ENCODE measurements at places on chromosomes 11 and 22.

DNA sequence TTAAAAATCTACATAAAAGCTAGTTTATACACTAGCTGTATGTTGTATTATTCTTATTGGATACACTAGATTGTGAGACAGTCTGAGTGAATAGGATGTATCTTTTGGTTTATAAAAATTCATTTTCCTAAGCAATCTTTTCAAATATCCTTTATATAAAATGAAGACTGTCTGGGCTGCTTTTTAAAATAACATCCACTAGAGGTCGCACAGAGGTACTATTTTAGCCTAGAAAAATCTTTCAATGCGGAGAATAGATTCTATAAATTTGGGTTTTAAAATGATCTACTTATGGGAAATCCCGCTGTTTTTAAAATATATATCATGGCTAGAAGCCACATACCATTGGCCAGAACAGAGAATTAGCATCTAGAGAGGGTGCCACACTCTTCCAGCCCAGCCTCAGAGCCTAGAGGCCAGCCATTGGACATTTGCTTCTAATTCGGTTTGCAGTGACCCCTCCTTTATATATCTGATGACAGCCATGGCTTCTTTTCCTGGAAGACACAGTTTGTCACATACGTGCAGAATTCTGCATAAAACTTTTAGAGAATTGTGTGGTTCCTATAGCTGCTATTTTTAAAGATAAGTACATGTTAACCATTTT is 7.3 kb downstream of the C11orf97 start:
- peaks cover 4% of the 10 kb centered on the region for H3K27me3 ChIP-seq
- no peaks in the 10 kb centered on the region for H3K36me3 ChIP-seq
- no peaks in the 10 kb centered on the region for H3K4me1 ChIP-seq
- no peak overlapping the region for H3K4me3 ChIP-seq
- H3K27ac ChIP-seq = no peak overlapping the region

DNA sequence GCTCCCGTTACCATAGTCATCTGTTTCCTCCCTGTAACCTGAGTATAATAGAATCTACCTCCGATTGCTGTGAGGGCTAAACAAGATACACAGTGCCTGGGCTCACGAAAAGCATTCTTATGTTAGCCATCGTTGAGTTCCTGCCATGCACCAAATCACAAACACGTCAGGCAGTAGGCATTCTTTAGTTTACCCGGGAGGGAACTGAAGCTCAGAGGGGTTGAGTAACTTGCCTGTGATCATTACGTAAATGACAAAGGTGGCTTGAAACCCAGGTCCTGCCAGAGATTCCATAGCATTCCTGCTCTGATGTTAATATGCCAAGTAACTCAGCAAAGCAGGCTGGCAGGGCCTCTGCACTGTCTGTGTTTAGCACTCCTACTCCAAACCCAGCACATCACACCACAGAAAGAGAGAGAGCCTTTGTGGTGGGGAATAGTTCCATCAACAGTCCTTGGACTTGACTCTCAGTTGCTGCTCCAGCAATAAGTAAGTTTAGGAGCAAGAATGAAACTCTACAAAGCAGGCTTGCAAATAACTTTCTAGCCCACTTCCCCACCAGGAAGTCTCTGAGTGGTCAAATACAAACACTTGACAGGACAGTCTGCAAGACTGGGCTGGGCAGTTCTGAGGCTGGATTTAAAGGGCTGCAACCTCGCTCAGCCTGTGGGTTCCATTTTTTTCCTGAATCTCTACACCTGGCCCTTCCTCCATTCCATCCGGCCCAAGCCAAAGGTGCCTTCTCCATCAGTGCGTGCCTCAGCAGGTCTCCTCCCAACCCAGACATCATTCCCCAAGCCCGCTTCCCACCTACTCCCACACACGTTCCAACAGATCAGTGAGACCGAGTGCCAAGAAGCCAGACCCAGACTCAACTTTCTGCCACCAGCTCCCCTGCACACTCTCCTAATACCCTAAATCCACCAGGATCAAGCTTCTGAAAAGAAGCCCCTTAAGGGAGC is 1.1 kb downstream of the SCN2B start:
- H3K36me3 ChIP-seq = no peaks in the 10 kb centered on the region
- no peak for DNase-seq

- H3K4me3 ChIP-seq = no peak overlapping the region
- no peaks in the 10 kb centered on the region for H3K4me1 ChIP-seq
- H3K27ac ChIP-seq = no peak overlapping the region
- DNase-seq = no peak
- H3K27me3 ChIP-seq = no peaks in the 10 kb centered on the region
Observed at GRCh38 chr22:41274856-41275255, 11.1 kb downstream of the RANGAP1 start.

DNA sequence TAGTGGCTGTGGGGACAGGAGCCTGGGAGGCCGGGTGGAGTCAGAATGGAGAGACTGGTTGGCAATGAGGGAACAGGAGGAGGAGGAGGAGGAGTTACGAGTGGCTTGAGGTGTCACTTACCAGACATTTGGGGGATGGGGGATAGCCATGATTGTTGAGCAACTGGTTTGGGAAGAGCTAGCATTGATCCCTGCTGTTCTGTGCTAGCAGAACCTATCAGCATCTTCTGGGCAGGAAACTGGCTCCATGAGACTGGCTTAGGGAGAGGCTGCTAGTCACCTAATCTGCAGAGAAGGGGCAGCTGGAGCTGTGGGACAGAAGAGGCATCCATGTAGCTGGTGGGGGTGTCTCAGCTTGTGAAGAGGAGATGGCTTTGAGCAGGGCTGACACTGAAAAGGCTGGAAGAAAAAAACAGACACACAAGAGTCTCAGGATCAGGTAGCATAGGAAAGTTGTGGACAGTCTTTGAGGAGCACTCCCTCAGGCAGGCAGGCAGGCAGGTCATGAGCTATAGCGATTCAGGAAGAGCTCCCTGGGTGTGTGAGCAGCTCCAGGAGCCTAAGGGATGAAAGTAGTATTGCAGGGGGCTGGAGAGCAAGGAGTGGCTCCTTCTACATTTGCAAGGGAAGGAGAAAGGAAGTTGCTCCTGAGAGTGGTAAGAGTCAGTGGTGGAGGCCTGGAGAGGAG is 22.3 kb downstream of the PIK3IP1 start:
- H3K4me1 ChIP-seq = no peaks in the 10 kb centered on the region
- no peaks in the 10 kb centered on the region for H3K27me3 ChIP-seq
- no peak overlapping the region for H3K4me3 ChIP-seq
- H3K27ac ChIP-seq = no peak overlapping the region
- DNase-seq = no peak

DNA sequence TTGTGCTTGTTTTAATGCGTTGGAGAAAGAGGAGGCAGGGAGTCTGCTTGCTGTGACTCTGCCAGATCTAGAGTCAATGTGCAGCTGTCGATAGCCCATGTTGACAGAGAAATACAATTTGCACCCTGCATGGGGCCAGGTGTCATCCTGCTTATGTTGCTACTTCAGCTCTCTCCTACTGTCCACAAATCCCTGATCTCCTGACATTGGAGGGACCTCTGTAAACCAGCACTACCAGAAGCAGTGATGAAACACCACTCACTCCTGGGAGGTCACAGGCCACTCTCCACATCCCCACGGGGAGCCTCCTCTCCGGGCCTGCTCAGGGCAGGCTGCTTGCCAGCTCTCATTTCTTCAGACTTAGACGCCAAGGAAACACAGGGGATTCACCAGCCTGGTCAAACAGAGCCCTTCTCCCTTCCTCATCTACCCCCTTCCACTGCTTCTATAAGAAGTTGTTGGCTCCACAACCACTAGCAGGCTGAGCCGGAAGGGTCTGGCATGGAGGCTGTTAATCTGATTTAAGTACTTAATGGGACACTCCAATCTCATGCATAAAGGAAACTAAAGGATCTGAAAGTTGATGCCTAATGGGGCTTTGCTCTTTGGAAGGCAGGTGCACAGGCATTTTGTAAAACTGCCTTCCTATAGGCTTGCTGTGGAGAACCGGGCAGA is 29.9 kb upstream of the CSNK2A3 start:
- no peaks in the 10 kb centered on the region for H3K27me3 ChIP-seq
- peaks cover 3% of the 10 kb centered on the region for H3K4me1 ChIP-seq
- no peak overlapping the region for H3K4me3 ChIP-seq

DNA sequence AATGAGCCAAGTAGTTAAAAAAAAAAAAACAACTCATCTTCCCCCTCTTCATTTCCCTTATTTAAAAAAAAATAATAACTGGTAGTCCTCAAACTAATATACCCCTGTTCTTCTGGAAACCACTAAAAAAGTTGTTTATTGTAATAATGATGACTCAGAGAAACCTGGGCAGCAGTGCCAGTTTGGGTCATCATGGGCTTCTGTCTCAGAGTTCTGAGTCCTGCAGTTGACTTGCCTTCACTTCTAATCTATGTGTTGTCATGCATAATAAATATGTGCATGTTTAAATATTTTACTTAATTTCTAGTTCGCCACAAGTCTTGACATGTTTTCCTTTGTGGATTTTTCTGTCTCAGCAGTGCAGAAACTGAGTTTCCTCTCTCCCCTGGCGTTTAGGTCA is 46.8 kb downstream of the PPP2R1B start:
- DNase-seq = no peak
- H3K27me3 ChIP-seq = no peaks in the 10 kb centered on the region
- H3K4me3 ChIP-seq = no peak overlapping the region
- peaks cover 18% of the 10 kb centered on the region for H3K4me1 ChIP-seq
- H3K36me3 ChIP-seq = peaks cover 58% of the 10 kb centered on the region
- H3K27ac ChIP-seq = peak overlapping the region; percentile 75

Measured in sigmoid colon (tissue), 7 donors.